Suppressor macrophage (primary cell): ENCODE measurements at places on chromosomes 5 and 9.

- DNase-seq, result peak; percentile 41
Measured at GRCh38 chr9:121912812-121913627, 180.1 kb downstream of the TTLL11 start.

DNA sequence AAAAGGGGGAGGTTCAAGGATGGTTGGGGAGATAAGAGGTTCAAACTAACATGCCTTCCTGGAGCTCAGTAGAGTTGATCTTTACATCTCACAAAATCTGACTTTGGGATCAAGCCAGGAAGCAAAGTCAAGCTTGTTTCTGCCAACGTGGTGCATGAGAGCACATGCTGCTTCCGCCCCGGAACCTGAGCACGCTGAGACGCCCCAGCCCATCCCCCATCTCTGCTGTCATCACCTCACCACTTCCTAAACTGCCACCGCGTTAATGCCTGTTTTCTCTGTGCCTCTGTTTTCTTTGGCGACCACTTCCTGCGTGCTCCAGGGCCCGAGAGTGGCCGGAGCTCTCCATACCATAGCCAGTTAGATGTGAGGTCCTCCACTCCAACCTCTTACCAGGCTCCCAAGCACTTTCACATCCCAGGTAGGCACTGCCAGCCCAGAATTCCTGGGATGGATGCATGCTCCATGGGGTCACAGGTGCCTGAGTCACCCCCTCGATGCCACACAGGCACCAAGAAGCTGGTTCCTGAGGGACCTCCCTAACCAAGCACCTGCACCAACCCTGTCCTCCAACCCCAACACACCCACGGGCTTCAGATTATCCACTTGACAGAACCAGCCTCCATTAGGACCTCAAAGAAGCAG lies 31.2 kb upstream of the AFAP1L1 start:
- peak; percentile 59 for DNase-seq

GRCh38 chr9:80586786-80587330 lies 1015.1 kb downstream of the TLE4 start:
- no peak for DNase-seq

DNA sequence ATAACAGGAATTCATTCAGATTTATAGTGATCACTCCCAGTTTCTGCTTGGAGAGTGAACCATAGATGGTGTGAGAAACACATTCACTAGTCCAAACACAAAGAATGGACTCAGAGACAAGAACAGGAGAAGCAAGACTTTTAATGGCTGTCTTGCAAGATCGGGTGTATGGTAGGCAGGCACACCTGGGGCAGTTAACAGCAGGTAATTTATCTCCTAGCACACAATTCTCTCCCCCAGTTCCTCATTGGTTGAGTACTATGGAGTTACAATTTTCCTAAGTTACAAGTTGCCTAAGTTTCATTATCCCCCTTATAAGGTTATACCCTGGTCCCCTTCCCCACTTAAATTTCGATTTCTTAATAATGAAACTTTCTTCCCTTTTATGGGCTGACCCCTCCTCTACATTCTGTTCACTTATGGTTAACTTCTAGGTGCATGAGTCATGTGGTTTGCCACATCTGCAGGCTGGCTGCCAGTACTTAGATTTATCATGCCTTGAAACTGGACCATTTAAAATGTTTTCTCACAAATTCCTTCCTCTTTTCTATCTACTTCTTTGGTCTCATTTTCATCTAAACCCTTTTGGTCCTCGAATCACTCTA lies 623.3 kb downstream of the HINT1 start:
- DNase-seq, result peak; percentile 12

- peak; percentile 82 for DNase-seq
Measured at GRCh38 chr5:424301-425110, 18.5 kb upstream of the EXOC3 start.

- no peak for DNase-seq
Measured at GRCh38 chr5:61632064-61632463, 300.0 kb downstream of the ZSWIM6 start.

- DNase-seq, result no peak
Measured at GRCh38 chr9:125343518-125344275, 82.1 kb downstream of the GAPVD1 start.

GRCh38 chr5:72474516-72474915 lies 32.7 kb downstream of the ZNF366 start:
- no peak for DNase-seq

GRCh38 chr5:180135128-180135955 lies 63.8 kb upstream of the RNF130 start:
- DNase-seq, result peak; percentile 96

GRCh38 chr9:80792726-80793125 lies 896.6 kb downstream of the TLE1 start:
- DNase-seq, result no peak

GRCh38 chr5:9553561-9553960 lies 7.7 kb upstream of the SEMA5A start:
- DNase-seq, result no peak

DNA sequence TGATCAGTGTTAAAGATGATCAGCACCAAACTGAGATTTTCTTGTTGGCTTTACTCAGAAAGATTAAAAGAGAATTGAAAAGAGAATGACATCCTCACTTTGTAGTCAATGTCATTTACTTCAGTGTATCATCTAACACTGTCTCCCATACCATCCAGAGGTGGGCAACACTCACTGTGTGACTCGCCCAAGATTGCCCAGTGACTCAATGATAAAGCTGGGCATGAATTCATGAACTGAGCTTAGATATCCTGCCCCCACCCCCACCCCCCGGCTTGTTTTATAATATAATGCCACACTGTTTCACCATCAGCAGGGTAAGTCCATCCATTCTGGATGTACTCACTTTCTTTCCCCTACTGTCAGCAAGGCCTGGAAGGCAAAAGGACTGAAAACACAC lies 242.2 kb downstream of the FAM114A2 start:
- no peak for DNase-seq

- no peak for DNase-seq
Measured at GRCh38 chr5:148532969-148533670, 121.2 kb downstream of the HTR4 start.

DNA sequence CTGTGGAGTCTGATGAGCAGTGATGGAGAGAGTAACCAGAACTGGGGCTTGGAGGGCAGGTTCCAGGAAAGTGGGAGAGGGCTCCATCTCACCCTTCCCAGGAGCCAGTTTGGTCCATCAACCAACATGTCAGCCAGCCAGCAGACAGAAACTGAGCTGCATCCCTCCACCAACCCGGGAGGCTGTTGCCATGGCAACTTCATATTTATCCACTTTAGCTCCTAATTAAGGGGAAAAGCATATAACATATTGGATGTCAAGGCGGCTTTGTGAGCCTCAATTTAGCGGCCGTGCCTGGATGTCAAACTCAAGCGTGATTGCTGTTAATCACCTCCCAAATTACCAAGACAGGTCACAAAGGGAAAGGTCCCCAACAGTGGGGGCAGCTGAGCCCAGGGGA lies 81.5 kb upstream of the ARAP3 start:
- DNase-seq, result no peak

- DNase-seq, result no peak
Measured at GRCh38 chr9:93897075-93897970, 57.8 kb downstream of the BARX1 start.

- DNase-seq, result no peak
Measured at GRCh38 chr9:93599571-93600403, 23.4 kb downstream of the PHF2 start.

DNA sequence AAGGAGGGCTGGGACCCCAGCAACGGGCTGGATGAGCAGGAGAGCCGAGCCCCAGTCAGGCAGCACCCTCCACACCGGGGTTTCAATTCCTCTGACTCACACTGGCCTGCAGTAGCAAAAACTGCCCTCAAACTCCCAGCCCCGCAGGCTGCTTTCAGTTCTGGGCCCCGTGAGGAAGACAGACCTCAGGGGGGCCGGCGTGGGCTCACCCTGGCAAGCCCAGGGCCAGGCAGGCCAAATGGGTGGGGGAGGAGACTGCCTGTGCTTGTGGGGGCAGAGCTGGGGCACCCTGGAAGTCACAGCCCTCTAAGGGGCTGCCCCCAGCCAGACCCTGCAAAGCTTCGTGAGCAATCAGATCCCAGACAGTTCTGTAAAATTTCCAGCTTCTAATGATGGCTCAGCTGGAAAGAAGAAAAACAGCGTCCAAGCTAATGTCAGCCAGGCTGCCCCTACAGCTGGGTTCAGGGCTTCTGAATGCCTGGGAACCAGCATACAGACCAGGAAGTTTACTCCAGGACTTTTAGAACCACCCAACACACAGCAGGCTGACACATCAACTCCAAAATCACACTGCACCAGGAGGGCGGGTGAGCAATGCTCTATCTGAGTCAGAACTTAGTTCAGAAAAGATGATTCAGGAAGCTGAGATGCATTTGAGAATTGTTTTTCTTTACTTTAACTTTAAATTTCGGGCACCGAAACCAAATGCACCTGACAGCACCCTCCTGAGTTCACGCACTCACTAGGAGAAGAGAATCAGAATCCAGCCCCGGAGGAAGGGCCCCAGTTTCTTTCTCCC lies 34.7 kb downstream of the LPCAT1 start:
- peak; percentile 89 for DNase-seq

GRCh38 chr9:96450613-96451528 lies 902 bp downstream of the HABP4 start:
- DNase-seq, result no peak

DNA sequence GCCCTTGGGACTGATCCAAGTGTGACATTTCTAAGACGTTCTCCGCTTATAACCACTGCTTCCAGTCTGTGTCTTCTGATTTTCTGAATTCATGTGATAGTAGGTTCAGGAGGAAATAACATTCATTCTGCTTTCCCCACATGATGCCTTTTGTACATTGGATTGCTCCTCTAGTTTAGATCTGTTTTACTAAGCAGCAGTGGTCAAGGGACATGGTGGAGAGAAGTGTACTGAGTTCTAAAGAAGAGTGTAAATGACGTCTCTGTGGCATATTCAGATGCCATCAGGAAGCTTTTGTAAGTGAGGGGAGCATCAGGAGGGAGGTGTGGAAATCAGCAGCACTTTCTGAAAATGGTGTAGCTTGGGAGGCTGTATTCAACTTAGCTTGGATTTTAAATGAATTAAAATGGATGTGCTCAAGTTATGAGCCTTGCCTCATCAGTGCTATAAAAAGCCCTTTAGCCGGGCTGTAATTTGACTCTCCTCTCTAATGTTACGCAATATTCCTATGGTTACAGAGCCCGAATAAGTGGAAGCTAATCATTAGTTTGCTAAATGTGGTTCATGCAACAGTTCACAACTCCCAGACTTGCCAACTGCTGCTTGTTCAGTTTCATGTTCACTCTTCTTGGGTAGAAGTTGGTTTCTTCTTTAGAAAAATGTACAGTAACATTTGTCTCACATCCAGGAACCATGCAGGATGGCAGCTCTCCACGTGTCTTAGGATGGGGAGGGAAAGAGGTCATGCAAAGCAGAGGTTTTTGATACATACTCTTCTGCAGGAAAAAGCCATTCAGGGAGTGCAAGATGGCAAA lies 281.3 kb downstream of the ARHGAP26 start:
- DNase-seq, result peak; percentile 63

- DNase-seq, result no peak
Measured at GRCh38 chr9:137426018-137426681, 3.0 kb downstream of the NOXA1 start.

DNA sequence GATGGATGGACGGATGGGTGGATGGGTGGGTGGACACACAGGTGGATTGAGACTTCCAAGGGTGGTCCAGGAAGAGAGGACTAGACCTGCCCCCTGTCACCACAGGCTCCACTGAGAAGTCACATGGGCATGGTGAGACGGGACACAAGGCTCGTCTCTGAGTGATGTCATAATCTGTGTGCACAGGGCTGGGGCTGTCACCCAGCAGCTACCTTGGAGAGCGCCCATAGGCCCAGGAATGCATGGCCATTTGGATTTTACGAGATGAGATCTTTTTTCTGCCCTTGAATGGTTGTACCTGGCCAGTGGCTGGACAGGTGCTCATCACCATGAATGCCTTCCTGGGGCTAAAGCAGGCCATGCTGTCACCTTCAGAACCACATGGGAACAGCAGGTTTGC lies 3.1 kb downstream of the OLFM1 start:
- DNase-seq, result no peak

DNA sequence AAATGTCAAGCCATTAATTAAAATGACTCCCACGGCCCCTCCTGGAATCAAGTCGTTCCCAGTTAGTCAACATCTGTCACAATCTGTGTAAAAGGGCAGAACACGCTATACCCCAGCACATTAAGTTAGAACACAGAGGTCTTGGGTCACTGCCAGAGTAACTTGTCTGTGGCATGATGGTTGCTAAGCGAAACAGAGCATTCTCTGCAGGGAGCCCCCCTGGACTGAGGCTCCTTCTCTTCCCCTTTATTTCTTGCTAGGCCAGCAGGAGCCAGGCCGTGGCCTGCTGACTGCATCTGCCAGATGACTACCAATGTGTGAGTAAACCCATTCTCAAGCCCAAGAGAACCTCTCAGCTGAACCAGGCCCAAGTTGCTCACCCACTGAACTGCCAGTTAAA lies 51.9 kb upstream of the ZBED3 start:
- peak; percentile 28 for DNase-seq

DNA sequence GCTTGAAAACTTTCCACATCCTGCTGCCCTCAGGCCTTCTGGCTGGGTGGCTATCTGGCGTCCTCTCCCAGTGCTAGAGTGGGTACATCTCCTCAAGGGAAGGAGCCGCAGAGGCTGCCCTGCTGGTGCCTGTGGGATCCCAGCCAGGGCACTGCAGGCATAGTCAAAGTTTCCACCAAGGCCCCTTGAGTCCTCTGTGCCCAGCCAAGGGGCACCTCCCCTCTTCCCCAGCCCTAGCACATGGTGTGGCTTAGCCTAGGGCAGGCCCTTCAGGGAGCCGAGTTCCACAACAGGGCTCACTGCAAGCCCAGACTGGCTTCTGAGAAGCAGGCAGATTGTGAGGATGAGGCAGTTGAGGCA lies 103.2 kb downstream of the RGS3 start:
- DNase-seq, result no peak

DNA sequence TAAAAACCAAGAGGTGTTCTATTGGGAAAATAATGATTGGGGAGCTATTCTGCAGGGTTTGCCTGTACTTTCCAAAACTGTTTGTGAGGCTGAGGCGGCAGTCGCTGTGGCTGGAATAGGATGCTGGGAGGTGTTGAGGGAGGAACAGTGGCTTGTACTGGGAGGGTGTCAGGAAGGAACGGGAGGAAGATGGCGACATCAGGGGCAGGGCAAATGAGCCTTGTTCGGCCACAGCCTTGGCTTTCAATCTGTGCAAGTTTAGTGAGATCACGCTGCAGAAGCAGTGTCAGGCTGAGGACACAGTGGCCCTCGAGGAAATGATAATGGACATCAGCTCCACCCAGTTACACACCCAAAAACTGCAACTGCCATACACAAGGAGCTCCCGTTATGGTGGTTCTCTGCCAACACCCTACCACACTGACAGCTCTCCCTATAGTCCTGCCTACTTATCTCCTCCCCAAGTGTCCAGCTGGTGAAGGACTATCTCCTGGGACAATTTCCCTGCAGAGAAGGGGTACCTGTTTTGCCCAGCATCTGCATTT lies 27.3 kb downstream of the KIF2A start:
- DNase-seq, result no peak
